ENCODE measurements at places on chromosomes 2 and 18.

DNA sequence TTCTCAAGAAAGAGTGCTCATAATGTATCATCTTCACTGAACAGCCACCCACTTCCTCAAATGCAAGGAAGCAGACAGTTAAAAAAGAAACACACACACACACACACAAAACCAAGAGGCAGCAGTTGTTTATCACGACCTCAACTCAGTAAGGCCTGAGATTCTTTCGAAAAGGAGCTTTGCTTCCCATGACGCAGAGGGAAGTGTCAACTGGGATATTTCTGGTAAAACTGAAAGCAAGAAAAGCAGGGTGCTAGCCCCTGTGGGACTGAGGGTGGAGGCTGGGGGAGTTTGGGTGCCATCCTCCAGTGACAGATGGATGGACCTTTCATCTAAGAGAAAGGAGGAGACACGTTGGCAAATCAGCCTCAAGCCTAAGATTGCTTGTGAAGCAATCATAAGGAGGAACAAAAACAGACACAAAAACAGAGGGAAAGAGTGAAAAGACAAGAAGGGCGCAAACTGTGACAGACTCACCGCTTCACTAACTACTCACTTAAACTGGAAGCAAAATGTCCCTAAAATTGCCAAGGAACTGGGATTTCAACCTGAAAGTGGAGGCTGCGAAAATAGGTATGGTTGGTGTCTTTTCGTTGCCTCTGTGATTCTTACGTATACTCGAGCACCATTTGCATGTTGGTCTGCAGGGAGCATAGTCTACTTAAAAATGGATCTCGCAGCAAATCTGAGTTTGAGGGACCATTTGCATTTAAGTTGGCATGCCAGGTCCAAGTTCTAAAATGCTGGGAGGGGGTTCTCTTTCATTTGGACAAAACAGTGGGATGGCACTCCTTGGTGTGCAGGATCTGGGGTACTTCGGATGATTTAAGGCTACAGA, at the start of gene ARHGAP25:
Gene ARHGAP25, plus strand, starts transcription at position 124 of the 838 bp plus-strand sequence. Its CDS starts 389 bp downstream, at position 513.
- peak; percentile 70 for DNase-seq
- H3K27ac ChIP-seq: peak within 1 kb of the TSS; percentile 48
- H3K4me1 ChIP-seq: peaks cover 11% of the 10 kb centered on the region
- no peak within 1 kb of the TSS for H3K4me3 ChIP-seq

DNA sequence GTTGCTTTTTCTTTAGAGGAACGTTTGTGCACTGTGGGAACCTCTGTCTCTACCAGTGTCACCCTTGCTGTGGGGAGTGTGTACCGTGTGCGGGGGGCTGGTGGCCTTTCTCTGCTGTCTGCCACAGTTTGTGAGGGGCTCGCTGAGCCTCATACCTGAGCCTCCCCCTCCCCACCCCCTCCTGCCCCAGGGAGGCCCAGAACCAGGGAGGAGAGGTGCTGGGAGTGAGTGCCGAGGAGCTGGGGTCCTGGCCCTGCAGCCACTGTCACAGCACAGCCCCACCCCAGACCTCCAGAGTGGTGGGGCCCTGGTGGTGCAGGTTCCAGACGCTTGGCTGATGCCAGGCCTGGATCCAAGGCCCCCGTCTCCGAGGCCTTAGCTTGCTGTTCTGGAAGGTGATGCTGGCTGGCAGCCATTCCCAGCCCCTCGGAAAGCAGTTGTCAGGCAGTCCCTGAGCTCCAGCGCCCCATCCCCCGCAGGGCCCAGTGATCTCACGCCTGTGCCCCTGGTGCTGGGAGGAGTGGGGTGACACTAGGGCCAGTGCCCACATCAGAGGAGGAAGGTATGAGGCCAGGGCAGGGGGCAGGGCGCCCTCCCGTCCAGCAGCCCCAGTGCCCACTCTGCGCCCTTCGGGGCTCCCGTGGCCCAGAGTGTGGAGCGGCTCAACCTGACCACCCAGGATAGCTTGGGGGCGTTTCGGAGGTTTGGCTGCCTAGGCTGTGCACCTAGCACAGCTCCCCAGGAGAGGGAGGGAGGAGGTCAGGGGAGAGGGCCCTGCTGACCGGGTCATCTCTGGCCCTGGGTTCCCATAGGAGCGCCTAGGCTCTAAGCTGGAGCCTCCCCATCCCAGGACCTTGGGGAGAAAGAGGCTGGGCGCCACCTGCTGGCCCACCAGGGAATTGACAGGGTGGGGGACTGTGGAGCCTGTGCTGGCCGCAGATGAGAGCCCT, 53.0 kb upstream of the ALPP start:
- no peak overlapping the region for H3K4me3 ChIP-seq
- no peak overlapping the region for H3K27ac ChIP-seq
- H3K4me1 ChIP-seq: peaks cover 18% of the 10 kb centered on the region
- H3K27me3 ChIP-seq: no peaks in the 10 kb centered on the region
- no peak for DNase-seq

GRCh38 chr18:42915299-42915698, 200.2 kb downstream of the RIT2 start:
- no peaks in the 10 kb centered on the region for H3K27me3 ChIP-seq
- H3K4me3 ChIP-seq: no peak overlapping the region
- H3K27ac ChIP-seq: no peak overlapping the region
- no peaks in the 10 kb centered on the region for H3K36me3 ChIP-seq
- DNase-seq: no peak

DNA sequence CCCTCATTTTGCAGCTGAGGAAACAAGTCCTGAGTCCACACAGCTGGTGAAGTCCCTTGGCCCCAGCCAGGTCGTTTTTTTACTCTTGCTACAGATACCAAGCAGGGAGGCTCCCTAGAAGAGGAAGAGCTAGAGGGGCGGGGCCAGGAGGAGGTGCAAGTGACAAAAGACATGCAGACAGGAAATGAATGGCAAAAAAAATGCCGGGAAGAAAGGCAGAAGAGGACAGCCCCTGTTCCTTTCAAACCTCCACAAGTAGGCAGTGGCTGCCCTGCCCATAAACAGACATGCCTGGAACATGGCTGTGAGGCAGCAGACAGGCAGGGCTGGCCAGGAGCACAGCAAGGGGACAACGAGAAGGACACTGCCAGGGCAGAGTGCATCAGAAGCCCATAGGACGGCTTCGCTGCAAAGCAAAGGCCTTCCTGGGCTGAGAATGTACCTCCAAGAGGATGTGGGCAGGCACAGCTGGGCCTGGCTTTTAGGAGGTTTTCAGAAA, 108.7 kb downstream of the ZBTB7C start:
- H3K4me1 ChIP-seq: peaks cover 9% of the 10 kb centered on the region
- no peaks in the 10 kb centered on the region for H3K27me3 ChIP-seq
- no peak overlapping the region for H3K27ac ChIP-seq
- DNase-seq: no peak
- no peaks in the 10 kb centered on the region for H3K36me3 ChIP-seq

DNA sequence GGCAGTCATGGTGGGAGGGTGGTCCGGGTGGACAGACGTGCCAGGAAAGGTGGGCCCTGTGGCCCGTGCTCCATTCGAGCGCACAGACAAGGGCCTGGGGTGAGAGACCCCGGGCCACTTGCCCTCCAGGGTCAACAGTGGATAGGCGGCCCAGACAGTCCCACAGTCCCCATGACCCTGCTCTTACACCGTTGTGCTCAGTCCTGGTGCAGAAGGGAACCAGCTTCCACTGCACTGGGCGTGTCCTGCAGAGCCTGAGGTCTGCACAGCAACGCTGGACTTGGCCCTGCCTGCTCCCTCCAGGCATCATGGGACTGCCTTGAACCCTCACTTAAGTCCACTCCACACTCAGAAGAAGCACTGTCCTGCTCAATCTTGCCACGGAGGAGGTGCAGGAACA, 52.0 kb downstream of the PXDN start:
- H3K36me3 ChIP-seq: peaks cover 3% of the 10 kb centered on the region
- H3K4me3 ChIP-seq: no peak overlapping the region
- no peak overlapping the region for H3K27ac ChIP-seq
- no peaks in the 10 kb centered on the region for H3K27me3 ChIP-seq
- H3K4me1 ChIP-seq: no peaks in the 10 kb centered on the region
- no peak for DNase-seq

- no peaks in the 10 kb centered on the region for H3K4me1 ChIP-seq
- no peak overlapping the region for H3K4me3 ChIP-seq
- DNase-seq: no peak
- H3K27ac ChIP-seq: no peak overlapping the region
- no peaks in the 10 kb centered on the region for H3K36me3 ChIP-seq
- no peaks in the 10 kb centered on the region for H3K27me3 ChIP-seq
These were observed 340.4 kb downstream of the NRXN1 start for GRCh38 chr2:50691513-50691912.

GRCh38 chr2:96414161-96414710, 78.7 kb downstream of the NCAPH start:
- no peaks in the 10 kb centered on the region for H3K36me3 ChIP-seq
- peaks cover 4% of the 10 kb centered on the region for H3K4me1 ChIP-seq
- H3K4me3 ChIP-seq: no peak overlapping the region
- DNase-seq: no peak
- H3K27me3 ChIP-seq: no peaks in the 10 kb centered on the region

- no peak overlapping the region for H3K27ac ChIP-seq
- no peaks in the 10 kb centered on the region for H3K4me1 ChIP-seq
- no peak for DNase-seq
- H3K36me3 ChIP-seq: no peaks in the 10 kb centered on the region
- H3K4me3 ChIP-seq: no peak overlapping the region
- no peaks in the 10 kb centered on the region for H3K27me3 ChIP-seq
These were observed 20.0 kb upstream of the FBLN7 start for GRCh38 chr2:112118148-112118547.

DNA sequence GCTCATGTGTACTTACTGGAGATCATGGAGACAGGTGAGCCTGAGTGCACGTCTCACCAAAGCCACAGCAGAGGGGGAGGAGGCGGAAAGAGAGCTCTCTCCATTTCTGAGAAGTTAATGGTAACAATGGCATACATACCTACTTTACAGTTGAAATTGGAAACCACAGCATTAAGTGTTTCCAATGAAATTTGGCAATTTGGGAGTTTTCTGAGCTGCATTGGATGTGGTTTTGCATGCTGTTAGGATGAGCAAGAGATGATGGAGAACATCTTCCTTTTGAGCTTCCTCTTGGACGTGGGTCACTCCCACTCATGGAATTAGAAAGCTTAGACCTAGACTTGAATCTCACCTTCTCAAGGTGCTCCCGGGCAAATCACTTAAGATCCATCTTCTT, 25.5 kb upstream of the IL37 start:
- H3K27me3 ChIP-seq: no peaks in the 10 kb centered on the region
- H3K4me1 ChIP-seq: no peaks in the 10 kb centered on the region

GRCh38 chr2:54099829-54100585, 15.4 kb upstream of the ACYP2 start:
- no peak for DNase-seq
- no peaks in the 10 kb centered on the region for H3K36me3 ChIP-seq
- no peaks in the 10 kb centered on the region for H3K27me3 ChIP-seq

GRCh38 chr2:215236131-215236530, 75.7 kb upstream of the ATIC start:
- H3K27ac ChIP-seq: no peak overlapping the region
- DNase-seq: no peak
- H3K27me3 ChIP-seq: no peaks in the 10 kb centered on the region
- no peaks in the 10 kb centered on the region for H3K36me3 ChIP-seq
- no peaks in the 10 kb centered on the region for H3K4me1 ChIP-seq

DNA sequence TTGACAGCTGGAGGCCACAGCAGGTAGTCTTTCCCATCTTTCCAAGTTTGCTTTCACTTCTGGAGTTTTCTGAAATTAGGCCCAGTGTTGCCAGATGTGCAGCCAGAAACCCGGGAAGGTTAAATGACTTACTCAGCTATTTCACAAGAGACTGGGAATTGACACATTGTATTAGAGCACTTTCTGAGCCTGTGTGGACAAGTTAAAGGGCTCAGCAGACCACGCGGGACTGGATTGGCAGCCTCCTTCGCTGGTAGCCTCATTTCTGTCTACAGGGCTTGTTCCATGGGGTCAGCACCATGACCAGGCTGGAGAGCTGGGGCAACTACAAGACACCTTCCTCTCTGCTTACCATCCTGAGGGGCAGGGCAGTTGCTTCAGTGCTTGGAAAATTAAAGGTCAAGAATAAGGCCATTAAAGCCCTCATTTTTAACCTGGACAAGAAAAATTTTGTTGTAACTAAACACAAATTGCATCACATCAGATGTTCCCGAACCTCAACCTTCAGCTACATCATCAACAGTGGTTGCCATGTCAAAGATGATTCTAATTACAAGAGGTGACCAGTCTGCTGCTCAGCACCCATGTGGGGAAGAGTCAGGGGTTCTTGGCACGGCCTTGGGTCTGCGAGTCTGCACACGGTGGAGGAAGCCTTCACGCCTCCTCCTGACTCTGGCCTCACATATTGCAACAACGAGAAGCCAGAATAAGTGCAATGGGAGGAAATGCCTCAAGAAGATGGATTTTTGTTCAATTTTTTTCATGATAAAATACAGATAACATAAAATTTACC, 279.5 kb upstream of the RAB6C start:
- H3K36me3 ChIP-seq: no peaks in the 10 kb centered on the region
- no peaks in the 10 kb centered on the region for H3K27me3 ChIP-seq
- no peak overlapping the region for H3K27ac ChIP-seq
- H3K4me3 ChIP-seq: no peak overlapping the region
- DNase-seq: no peak

DNA sequence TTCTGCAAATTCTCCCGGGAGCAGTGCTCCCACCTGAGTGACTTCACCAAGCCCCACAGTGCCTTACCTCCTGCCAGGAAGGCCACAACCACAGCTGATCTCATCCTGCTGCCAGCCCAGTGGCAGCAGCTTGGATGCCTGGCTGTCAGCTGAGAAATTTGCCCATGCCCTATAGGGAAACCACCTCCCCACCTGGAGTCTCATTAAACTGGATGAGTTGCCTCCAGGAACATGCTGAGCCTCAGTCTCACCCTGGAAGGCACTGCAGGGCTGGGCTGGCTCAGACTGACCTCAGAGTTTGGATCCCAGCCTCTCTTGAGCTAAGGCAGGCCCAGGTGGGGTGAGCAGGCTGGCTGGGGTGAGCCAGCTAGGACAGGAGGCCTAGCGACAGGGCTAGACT, 23.3 kb downstream of the REEP1 start:
- H3K4me3 ChIP-seq: no peak overlapping the region
- no peak overlapping the region for H3K27ac ChIP-seq
- no peak for DNase-seq
- H3K36me3 ChIP-seq: no peaks in the 10 kb centered on the region
- H3K27me3 ChIP-seq: no peaks in the 10 kb centered on the region

- H3K4me3 ChIP-seq: no peak overlapping the region
- DNase-seq: no peak
- H3K36me3 ChIP-seq: no peaks in the 10 kb centered on the region
- no peak overlapping the region for H3K27ac ChIP-seq
These were observed 69.2 kb upstream of the ARL4C start for GRCh38 chr2:234565842-234566619.

DNA sequence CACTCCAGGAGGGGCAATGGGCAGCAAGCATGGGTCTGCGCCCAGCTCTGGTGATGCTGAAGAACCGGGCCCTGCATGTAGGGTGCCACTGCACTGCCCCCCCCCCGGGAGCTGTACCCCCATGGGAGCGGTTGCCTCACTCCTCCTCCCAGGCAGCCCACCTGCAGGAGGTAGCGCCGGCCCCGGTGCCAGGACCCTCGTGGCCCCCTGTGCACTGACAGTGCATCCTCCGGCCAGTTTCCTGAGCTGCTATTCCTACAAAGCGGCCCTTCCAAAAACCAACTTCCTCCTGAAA, 109.4 kb downstream of the ZNF516 start:
- H3K4me1 ChIP-seq: peaks cover 75% of the 10 kb centered on the region
- no peak overlapping the region for H3K4me3 ChIP-seq
- H3K27ac ChIP-seq: no peak overlapping the region
- no peaks in the 10 kb centered on the region for H3K27me3 ChIP-seq
- no peaks in the 10 kb centered on the region for H3K36me3 ChIP-seq

- H3K27ac ChIP-seq: peak overlapping the region; percentile 42
- H3K27me3 ChIP-seq: no peaks in the 10 kb centered on the region
- peaks cover 20% of the 10 kb centered on the region for H3K36me3 ChIP-seq
- H3K4me3 ChIP-seq: no peak overlapping the region
These were observed 167.2 kb downstream of the ANTXR1 start for GRCh38 chr2:69180227-69180626.

- H3K4me3 ChIP-seq: no peak overlapping the region
- H3K36me3 ChIP-seq: no peaks in the 10 kb centered on the region
- no peaks in the 10 kb centered on the region for H3K27me3 ChIP-seq
- peaks cover 4% of the 10 kb centered on the region for H3K4me1 ChIP-seq
- no peak overlapping the region for H3K27ac ChIP-seq
These were observed 121.0 kb upstream of the XPO1 start for GRCh38 chr2:61658841-61659780.

Measured in vagina (tissue), 2 donors.